ENCODE measurements at places on chromosomes 3 and 15.

- no peak for DNase-seq
Measured at GRCh38 chr3:31349001-31349748, 183.6 kb upstream of the STT3B start.

GRCh38 chr3:142168514-142168913 is 19.2 kb upstream of the TFDP2 start:
- DNase-seq, result no peak

GRCh38 chr15:68126396-68126795 is 72.3 kb downstream of the PIAS1 start:
- DNase-seq, result no peak

DNA sequence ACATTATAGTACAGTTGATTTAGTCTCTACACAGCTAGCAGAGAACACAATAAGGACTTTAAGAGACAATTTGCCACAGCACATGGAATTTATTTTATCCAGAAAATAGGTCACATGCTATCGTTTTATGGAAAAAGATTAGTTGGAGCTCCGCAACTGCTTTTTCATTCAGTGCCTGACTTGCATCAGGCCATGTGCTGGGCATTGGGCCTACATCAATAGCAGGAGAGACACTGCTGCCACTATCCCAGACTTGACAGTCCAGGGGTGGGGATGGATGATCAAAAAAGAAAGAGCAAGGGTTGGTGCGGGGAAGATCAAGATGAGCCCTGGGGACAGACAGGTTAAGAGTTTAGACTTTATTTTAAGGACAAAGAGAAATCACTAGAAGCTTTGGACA is 75.2 kb upstream of the C3orf80 start:
- DNase-seq, result no peak

GRCh38 chr3:142614059-142614626 is 17.9 kb downstream of the PLS1 start:
- DNase-seq, result no peak

DNA sequence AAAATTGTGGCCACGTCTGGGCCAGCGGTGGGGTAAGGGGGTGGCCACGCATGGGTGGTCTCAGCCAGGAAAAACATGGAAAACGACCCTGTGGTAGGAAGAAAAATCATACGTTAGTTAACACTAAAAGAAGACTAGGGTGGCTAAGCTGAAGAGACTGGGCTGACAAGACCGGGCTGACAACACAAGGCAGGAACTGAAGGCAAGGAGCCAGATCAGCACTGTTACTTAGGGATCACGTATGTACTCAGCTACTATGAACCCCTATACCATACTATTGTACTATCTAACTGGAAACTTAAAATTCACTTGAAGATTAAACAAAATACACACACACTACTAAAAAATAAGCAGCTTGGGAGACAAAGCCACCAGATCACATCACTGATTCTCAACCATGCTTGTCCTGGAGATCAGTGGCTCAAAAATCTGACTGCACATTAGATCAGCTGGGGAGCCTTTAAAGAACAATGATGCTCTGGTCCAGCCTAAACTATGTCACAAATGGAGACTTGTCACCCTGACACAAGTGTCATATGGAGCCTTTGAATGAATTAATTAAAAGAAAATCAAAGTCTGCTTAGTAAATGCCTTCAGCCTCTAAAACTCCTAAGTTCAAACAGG is 442.2 kb downstream of the SHQ1 start:
- no peak for DNase-seq

DNA sequence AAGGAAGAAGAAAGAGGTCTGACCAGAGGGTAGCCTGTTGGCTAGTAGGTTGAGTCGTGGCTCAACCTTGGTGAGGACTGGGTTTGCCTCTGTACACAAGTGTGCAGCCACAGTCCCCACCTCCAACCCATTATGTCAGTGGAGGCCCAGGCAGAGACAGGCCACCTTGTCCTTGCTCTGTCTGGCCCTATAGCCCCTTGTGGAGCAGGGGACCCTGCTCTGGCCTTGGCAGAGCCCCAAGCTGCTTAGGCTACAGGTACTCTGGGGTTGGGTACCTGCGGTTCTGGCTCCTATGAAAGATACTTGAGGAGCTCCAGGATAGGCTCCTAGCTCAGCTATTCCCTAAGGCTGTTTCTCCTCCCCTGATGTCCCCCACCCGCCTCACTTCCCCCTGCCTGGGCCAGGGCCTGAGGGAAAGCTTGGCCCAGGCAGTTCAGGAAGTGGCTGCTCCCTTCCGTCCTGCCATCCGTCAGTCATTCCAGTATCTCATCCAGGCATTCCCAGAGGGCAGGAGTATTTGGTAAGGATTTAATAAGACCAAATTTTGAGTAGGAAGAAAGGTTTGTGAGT is 44.0 kb downstream of the FGD5 start:
- DNase-seq, result no peak

DNA sequence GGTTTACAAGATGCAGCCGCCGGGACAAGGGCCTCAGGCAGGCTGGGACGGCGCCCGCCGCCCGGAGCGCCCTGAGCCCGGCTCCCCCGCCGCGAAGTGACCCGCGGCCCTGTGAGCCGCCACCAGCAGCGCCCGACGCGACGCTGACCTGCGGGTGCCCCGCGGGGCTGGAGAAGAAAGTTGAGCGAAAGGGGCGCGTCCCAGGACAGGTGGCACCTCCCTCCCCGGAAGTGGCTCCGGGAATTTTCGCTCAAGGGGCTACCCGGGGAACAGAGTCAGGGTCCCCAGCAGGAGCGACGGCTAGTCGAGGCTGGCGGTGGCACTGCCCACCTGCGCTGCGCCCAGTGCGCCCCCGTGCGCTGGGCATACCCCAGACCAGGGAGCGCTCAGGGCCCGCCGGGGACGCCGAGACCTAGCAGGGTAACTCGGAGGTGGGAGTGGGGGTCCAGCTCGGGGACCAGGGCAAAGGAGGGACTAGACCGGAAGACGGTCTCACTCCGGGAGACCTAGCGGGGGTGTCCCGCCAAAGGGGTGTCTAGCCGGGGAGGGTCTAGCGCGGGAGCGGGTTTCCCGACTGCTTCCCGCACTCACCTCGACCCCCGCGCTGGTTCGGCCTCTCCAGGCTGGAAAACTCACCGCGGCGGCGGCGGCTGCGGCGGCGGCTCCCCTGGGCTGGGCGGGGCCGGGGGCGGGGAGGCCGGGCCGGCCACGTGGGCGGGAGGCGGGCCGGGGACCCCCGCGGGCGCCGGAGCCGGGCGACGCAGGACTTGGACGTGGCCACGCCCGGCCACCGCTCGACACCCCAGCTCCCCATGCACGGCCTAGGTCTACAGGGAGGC is 18.4 kb downstream of the SPATA12 start:
- DNase-seq, result peak; percentile 21

DNA sequence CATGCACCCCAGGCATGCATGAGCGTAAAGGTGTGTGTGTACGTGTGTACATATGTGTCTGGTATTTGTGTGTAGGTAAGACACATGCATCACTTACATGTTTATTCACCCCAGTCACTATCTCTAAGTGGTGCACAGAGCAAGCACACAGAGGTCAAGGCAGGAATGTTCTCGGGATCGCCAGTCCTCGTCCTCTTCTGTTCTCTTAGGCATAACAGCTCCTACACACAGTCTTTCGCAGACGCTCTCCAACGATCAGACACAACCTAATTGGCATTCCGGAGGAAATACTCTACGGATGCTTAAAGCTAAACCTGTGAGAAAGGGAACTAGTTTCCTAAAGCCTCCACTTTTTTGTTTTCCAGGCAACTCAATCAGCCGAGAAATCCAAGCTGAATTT is 95.9 kb downstream of the ADAMTS17 start:
- DNase-seq, result no peak

- no peak for DNase-seq
Measured at GRCh38 chr3:18655827-18656226, 230.7 kb upstream of the SATB1 start.

- DNase-seq, result no peak
Measured at GRCh38 chr3:160012108-160012507, 23.5 kb downstream of the IL12A start.

DNA sequence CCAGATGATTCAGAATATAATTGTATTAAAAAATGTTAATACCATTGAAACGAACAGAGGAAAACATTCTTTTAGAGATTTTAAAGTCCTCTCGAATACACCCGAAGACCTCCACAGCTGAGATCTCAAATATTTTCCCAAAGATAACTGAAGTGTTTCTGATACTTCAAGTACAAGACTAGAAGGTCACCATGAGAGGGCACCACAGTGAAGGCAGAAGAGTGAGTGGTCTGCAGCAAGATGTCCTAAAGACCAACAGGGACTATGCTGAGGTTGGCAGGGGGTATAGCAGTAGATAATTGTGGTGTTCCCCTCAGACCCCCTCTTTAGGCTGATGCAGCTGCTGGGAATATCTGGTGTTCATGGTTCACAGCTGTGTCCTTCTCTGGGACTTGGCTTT is 156.5 kb downstream of the PDCD6IP start:
- no peak for DNase-seq

DNA sequence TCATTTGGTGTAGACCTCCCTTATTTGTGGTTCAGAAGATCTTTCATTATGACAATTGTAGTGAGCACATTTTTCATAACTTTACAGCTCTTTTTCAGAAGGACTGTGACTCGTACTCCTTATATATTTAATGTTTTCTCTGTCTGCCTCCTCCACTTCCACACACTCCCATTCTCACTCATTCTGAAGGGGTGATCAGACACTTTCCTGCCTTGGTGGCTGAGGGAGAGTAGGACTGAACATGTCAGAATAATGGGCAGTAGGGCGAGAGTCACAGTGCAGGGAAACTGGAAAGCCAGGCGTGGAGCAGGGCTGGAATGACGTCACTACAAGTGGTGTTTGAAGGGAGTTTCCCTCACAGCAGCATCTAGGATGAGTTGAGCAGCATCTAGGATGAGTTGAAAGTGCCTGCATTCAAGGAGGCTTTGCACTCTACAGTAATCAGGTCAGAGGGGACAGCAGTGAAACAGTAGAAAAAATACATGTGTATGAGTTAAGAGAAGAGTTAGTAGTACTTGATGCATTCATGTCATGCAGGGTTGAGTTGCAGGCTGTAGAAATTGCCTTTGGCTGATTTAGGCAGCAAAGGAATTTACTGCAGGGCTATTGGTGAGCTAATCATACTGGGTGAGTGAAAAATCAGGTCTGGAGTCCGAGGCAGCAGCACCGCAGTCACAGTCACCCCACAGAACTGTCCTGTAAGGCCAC is 36.3 kb upstream of the FBXL22 start:
- DNase-seq, result no peak

GRCh38 chr3:81581966-81582599 is 179.4 kb downstream of the GBE1 start:
- peak; percentile 1 for DNase-seq

DNA sequence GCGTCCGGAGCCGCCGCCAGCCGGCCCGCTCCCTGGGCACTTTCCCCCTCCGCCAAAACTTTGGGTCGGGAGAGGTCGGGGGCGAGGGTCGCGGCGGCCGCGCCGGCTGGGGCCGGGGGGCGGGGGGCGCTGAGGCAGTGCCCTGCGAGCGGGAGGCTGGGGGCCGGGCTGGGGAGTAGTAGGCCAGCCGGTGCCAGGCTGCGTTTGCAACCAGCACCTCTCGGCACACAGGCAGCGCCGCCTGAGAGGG is 452 bp downstream of the BBX start:
- DNase-seq, result peak; percentile 63

- no peak for DNase-seq
Measured at GRCh38 chr3:13067778-13068177, 5.5 kb downstream of the IQSEC1 start.

- no peak for DNase-seq
Measured at GRCh38 chr3:65939801-65940246, 98.9 kb downstream of the MAGI1 start.

DNA sequence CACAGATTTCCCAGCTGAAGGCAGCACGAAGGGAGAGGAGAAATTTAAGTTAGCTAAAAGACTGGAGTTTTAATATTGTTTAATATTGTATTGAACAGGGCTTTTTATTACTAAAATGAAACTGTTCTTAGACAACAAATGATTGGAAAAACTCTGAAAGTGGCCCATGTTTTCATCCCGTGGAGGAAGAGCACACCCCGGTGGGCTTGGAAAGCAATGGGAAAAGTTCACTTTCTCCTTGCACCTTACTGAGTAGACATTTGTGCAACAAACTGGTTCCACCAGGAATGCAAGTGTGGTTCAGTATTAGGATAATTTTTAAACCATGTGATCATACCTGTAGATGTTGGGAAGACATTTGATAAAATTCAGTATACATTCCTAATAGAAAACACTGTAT is 8.2 kb upstream of the ESYT3 start:
- DNase-seq, result no peak

DNA sequence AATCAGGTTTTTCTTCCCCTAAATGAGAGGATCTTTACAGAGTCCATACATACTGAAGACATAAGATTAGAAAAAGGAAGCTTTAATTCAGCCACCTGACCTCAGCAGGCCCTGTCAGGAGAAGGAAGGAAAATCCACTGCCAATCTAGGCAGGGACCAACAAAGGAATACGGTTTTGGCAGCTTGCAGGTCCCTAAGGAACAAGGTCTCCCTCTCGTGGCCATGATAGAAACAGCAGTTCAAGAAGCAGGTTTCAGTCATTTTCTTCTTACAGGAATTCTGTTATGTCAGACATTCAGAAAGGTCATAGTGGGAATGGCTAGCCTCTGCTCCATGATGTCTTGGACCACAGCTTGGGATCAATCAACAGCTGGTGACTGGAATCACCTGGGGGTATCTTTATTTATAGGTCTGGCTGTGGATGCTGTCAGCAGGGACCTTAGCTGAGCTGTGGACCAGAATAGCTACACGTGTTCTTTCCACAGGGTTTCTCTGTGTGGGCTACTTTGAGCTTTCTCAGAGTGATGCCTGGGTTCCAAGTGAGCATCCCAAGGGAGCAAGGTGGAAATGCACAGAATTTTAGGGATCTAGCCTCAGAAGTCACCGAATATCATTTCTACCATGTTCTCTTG is 9.4 kb upstream of the CMSS1 start:
- peak; percentile 7 for DNase-seq

DNA sequence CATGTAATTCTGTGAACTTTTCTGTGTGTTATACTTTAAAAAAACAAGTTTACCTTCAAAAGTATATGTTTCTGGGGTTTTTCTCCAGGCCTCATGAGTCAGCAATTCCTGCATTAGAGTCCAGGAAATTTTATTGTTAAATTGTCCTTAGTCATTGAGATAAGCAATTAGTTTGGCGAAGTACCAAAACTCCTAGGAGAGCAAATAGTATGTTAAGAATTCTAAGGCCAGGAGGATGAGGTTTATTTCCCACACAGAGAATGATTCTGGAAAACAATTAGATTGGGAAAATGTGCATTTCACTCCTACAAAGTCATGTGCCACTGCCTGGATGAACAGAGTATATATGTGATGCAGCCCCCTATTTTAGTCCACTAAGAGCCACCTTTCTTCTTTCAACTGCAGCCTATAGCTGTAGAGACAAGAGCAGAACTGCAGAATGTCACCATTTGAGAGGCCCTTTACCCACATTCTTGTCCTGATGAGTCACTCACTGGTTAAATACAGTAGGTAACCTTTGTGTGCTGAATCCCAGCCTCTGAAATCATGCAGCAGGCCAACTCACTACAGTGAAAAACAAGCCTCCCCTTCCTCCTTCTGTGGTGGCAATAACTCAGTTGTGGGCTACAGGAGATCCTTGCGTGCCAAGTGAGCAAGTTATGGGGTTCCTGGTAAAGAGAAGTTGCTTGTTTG is 452.8 kb upstream of the THBS1 start:
- no peak for DNase-seq
